ENCODE measurements at places on chromosomes 11 and 22. TPM values are rescaled to one million over a fixed set of nuclear protein-coding genes. Genes with fewer than 3 reads are reported as not detected.

DNA sequence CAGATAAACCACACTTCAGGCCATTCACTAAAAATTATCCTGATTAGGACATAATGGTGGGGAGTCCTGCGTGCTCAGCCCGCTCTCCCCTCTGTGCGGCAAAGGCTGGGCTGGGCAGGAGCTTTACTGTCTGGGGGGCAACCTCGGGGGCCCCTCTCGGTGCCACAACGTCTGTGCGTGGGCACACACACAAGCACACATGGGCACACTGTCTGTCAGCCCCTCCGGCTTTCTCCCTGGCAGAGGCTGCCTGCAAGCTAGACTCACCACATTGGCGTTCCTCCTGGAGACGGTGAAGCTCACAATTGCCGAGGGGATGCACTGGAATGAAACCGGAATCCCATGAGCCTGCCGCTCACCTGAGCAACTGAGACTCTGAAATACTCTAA lies 5.2 kb downstream of the MLC1 start:
- peaks cover 2% of the 10 kb centered on the region for H3K27me3 ChIP-seq
- no peak for DNase-seq
- no peaks in the 10 kb centered on the region for H3K36me3 ChIP-seq

GRCh38 chr22:46419754-46420571 lies 84.4 kb downstream of the TRMU start:
- H3K4me1 ChIP-seq: no peaks in the 10 kb centered on the region
- H3K27ac ChIP-seq: no peak overlapping the region
- no peaks in the 10 kb centered on the region for H3K27me3 ChIP-seq
- no peak overlapping the region for H3K4me3 ChIP-seq
- no peaks in the 10 kb centered on the region for H3K36me3 ChIP-seq

CRYBA4 gene
- 0.46 TPM for total RNA-seq

DNA sequence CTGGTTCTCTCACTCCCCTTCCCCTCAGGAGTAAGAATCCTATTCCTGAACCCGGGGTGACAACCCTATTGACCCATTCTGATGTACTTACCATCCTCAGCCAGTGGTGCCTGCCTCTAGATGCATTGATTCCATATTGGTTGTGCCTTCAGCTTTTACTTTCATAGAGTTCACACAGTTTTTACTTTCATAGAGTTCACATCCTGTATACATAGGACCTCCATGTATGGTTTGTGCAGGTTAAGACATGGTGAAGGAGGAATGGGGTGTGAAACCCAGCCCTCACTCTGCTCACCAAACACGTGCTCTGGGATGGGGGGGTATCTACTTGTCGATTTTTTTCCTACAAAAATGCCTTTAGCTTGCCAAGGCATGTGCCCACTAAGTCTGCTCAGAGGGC lies 105.6 kb upstream of the TBCEL start:
- H3K4me1 ChIP-seq: no peaks in the 10 kb centered on the region
- H3K36me3 ChIP-seq: peaks cover 5% of the 10 kb centered on the region
- H3K27ac ChIP-seq: no peak overlapping the region
- no peak for DNase-seq

BAIAP2L2 gene
- 0.77 TPM for total RNA-seq

GRCh38 chr11:111220721-111221120 lies 24.8 kb upstream of the POU2AF2 start:
- H3K4me3 ChIP-seq: no peak overlapping the region
- H3K27ac ChIP-seq: no peak overlapping the region
- DNase-seq: no peak
- no peaks in the 10 kb centered on the region for H3K4me1 ChIP-seq

GGTLC3 gene
- total RNA-seq: 0.56 TPM

YAP1 gene
- total RNA-seq: 158 TPM

- peaks cover under 1% of the 10 kb centered on the region for H3K27me3 ChIP-seq
- peaks cover 5% of the 10 kb centered on the region for H3K4me1 ChIP-seq
- no peaks in the 10 kb centered on the region for H3K36me3 ChIP-seq
- H3K4me3 ChIP-seq: no peak overlapping the region
- DNase-seq: no peak
Observed at GRCh38 chr11:88770475-88771079, 295.2 kb downstream of the GRM5 start.

CDC42EP1 gene
- total RNA-seq: 51.2 TPM

DNA sequence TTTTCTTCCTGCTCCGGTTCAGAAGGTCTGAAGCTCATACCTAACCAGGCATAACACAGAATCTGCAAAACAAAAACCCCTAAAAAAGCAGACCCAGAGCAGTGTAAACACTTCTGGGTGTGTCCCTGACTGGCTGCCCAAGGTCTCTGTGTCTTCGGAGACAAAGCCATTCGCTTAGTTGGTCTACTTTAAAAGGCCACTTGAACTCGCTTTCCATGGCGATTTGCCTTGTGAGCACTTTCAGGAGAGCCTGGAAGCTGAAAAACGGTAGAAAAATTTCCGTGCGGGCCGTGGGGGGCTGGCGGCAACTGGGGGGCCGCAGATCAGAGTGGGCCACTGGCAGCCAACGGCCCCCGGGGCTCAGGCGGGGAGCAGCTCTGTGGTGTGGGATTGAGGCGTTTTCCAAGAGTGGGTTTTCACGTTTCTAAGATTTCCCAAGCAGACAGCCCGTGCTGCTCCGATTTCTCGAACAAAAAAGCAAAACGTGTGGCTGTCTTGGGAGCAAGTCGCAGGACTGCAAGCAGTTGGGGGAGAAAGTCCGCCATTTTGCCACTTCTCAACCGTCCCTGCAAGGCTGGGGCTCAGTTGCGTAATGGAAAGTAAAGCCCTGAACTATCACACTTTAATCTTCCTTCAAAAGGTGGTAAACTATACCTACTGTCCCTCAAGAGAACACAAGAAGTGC lies 661 bp upstream of the MALAT1 start:
- no peak overlapping the region for H3K27ac ChIP-seq
- no peak for DNase-seq
- H3K4me3 ChIP-seq: no peak overlapping the region
- peaks cover 5% of the 10 kb centered on the region for H3K36me3 ChIP-seq

GAL3ST1 gene
- total RNA-seq: 3.0 TPM

MPPED2 gene
- 50.2 TPM for total RNA-seq

OR52A1 gene
- total RNA-seq: 0.03 TPM

DNA sequence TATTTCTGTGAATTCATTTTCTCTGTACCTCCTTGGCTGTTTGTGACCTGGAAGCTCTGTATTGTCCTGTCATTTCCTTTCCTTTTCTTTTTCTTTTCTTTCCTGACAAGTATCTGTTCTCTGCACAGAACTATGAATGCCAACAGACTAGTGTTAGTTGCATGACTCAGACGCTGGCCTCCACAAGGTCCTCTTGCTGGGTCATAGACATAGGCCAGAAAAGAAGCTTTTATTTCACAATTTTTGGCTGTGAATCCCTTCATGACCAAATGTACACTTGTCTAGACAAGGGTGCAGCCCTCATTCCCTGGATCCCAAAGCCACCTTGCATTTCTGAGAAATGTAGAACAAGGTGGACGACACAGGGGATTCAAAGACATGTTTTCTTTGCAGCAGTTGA lies 104.1 kb upstream of the MTNR1B start:
- H3K4me3 ChIP-seq: no peak overlapping the region
- H3K4me1 ChIP-seq: peaks cover 18% of the 10 kb centered on the region
- DNase-seq: no peak
- H3K36me3 ChIP-seq: no peaks in the 10 kb centered on the region
- H3K27me3 ChIP-seq: peaks cover 3% of the 10 kb centered on the region

CARNS1 gene
- not detected for total RNA-seq

PTGDR2 gene
- not detected for total RNA-seq

DGCR6 gene
- total RNA-seq: 1.1 TPM

DNA sequence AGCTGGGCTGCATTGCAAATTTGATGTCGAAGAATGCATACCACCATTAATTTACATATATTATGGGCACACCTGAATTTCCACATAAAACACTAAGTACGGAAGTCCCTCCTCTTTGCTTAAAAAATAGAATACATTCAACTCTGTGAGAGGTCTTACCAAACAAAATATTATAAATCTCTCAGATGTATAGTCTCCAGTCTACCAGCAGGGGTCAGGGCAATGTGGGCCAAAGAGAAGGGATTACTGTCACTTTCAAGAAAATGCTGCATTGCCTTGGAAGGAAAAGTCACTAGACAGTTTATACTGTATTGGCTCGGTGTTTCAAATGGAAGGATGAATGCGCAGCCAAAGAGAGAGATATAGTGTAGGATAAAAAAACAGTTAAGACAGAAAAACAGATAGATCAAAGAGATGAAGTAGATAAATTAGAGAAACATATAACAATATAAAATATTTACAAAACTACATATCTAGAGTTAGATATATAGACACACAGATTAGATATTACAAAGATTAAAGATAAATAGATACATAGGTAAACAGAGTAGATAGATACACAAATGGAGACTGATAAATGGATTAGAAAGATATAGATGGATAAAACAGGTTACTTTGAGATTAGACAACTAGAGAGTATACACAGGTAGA lies 20.9 kb downstream of the SERGEF start:
- DNase-seq: peak; percentile 53
- H3K36me3 ChIP-seq: no peaks in the 10 kb centered on the region
- no peak overlapping the region for H3K4me3 ChIP-seq
- H3K4me1 ChIP-seq: no peaks in the 10 kb centered on the region
- H3K27me3 ChIP-seq: no peaks in the 10 kb centered on the region

DNA sequence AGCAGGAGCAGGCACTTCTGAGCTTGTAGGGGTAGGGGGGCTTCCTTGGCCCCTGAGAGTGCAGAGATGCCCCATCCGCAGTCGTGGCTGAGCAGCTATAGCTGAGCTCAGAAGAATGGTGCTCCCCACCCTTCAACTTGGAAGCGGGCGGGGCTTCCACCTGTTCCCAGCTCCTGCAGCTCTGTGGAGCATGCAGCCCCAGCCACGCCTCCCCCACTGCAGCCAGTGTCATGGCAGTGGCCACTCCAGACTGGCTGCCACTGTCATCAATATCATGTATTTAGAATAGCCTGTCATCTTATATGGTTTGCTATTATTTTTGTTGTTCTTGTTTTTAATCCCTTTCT lies 213.1 kb downstream of the LRRC4C start:
- H3K4me1 ChIP-seq: no peaks in the 10 kb centered on the region
- H3K36me3 ChIP-seq: no peaks in the 10 kb centered on the region
- no peak overlapping the region for H3K27ac ChIP-seq
- H3K27me3 ChIP-seq: no peaks in the 10 kb centered on the region

SLC22A6 gene
- total RNA-seq: not detected

FIBIN gene
- not detected for total RNA-seq

- no peak for DNase-seq
- H3K36me3 ChIP-seq: no peaks in the 10 kb centered on the region
- H3K27me3 ChIP-seq: peaks cover 15% of the 10 kb centered on the region
- H3K4me3 ChIP-seq: peak overlapping the region; percentile 77
- H3K27ac ChIP-seq: no peak overlapping the region
Observed at GRCh38 chr11:27719546-27719925, 19.3 kb upstream of the BDNF start.

GRCh38 chr11:72613977-72614376 lies 60.2 kb downstream of the PDE2A start:
- peaks cover 8% of the 10 kb centered on the region for H3K36me3 ChIP-seq
- H3K27ac ChIP-seq: no peak overlapping the region
- peaks cover 19% of the 10 kb centered on the region for H3K4me1 ChIP-seq
- H3K4me3 ChIP-seq: no peak overlapping the region
- no peak for DNase-seq

DNA sequence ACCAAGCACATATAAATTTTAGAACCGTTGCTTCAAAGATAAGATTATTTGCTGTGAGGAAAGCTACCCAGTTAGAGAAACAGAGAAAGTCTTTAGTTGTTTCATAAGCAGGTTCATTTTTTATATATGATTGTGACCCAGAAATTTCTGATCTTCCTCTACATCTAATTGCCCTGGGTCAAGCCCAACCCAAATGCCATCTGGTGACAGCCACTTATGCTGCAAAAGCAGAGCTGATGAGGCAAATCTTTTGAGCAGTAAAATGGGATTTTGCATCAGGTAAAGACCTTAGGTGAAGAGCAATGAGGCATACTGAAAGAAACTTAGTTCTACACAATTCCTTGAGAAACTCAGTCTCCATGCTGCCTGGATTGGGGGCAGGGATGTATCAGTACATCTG lies 28.0 kb downstream of the SYT9 start:
- H3K27ac ChIP-seq: no peak overlapping the region
- H3K27me3 ChIP-seq: no peaks in the 10 kb centered on the region
- H3K4me1 ChIP-seq: peaks cover 4% of the 10 kb centered on the region

- H3K36me3 ChIP-seq: no peaks in the 10 kb centered on the region
- H3K4me3 ChIP-seq: no peak overlapping the region
- DNase-seq: no peak
- no peaks in the 10 kb centered on the region for H3K4me1 ChIP-seq
- H3K27me3 ChIP-seq: peaks cover 4% of the 10 kb centered on the region
Observed at GRCh38 chr11:120130176-120130980, 7.5 kb downstream of the TRIM29 start.

- no peak overlapping the region for H3K4me3 ChIP-seq
- H3K27me3 ChIP-seq: no peaks in the 10 kb centered on the region
- H3K27ac ChIP-seq: peak overlapping the region; percentile 5
- H3K36me3 ChIP-seq: peaks cover 15% of the 10 kb centered on the region
- peaks cover 13% of the 10 kb centered on the region for H3K4me1 ChIP-seq
- no peak for DNase-seq
Observed at GRCh38 chr11:18329196-18329870, 7.0 kb downstream of the GTF2H1 start.

PRAME gene
- not detected for total RNA-seq

- H3K4me1 ChIP-seq: peaks cover 5% of the 10 kb centered on the region
- H3K27ac ChIP-seq: no peak overlapping the region
- no peak overlapping the region for H3K4me3 ChIP-seq
- no peak for DNase-seq
- peaks cover 6% of the 10 kb centered on the region for H3K27me3 ChIP-seq
- peaks cover 5% of the 10 kb centered on the region for H3K36me3 ChIP-seq
Observed at GRCh38 chr11:10666556-10667520, 26.7 kb downstream of the IRAG1 start.

- no peaks in the 10 kb centered on the region for H3K36me3 ChIP-seq
- H3K27ac ChIP-seq: no peak overlapping the region
- H3K27me3 ChIP-seq: peaks cover 9% of the 10 kb centered on the region
- DNase-seq: no peak
- no peak overlapping the region for H3K4me3 ChIP-seq
Observed at GRCh38 chr22:38046070-38046748, 11.0 kb upstream of the PICK1 start.

- H3K4me3 ChIP-seq: peak within 1 kb of the TSS; percentile 97
- peak; percentile 94 for DNase-seq
- H3K36me3 ChIP-seq: peaks cover 22% of the 10 kb centered on the region
- H3K27me3 ChIP-seq: peaks cover 7% of the 10 kb centered on the region
Observed at GRCh38 chr11:4094348-4095291, at the start of gene RRM1. Gene RRM1, plus strand, starts transcription at chr11:4094799. Its CDS starts 214 bp downstream, at chr11:4095013.
